ENCODE measurements at places on chromosomes 6 and 20.

DNA sequence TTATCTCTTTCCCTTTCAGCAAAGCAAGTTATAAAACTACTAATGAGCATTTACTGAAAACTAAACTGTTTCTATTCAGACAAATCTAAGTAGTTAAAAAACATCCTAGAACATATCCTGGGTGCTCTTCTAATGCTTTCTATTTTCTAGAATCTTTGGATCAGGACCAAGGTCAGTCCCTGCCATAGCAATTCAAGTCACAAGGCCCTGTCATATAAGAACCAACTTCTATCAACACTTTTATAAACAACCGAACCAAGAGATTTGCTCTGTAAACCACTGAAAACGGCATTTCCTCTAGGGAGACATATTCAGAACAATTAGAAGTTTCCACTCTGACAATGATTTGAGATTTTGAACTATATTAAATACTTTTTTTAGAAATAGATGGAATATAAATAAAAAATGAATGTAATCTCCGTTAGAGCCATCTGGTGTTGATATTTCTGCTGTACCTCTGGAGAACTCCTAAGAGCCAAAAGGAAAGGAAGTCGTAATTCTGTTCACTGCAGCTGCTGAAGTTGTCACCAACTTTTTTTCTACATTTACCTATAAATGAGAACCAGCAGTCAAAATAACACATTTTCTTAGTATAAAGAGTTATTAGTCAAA, 51.4 kb upstream of the LGSN start:
- DNase-seq = no peak

DNA sequence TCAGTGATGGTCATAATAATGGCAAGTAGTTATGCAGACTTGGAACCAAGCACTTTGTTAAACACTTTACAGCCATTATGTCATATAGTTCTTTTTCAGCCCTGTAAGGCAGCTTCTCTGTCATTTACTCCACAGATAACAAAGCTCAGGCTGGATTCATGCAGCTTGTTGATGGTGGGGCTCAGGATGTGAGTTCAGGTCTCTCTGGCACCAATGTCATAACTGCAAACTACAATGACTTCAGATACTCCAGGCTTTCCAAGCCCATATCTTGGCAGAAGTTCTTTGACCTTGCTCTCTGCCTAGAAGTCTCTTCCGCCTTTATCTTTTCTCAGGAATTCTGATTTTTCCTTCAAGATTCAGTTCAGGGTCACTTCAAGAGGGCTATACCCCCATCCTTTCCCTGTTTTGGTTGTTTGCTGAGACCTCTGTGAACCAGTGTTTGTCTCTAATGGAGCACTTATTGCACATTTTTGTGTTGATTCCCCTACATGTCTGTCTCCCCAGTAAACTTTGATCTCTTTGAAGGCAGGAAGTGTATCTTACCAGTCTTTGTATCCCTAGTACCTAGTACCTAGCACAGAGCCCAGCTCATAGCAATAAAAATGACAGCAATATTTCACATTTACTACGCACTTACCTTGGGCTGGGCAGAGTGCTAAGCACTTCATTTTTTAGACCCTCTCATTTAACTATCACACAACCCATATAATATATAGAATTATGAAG, 19.7 kb upstream of the EFHC1 start:
- DNase-seq = no peak

DNA sequence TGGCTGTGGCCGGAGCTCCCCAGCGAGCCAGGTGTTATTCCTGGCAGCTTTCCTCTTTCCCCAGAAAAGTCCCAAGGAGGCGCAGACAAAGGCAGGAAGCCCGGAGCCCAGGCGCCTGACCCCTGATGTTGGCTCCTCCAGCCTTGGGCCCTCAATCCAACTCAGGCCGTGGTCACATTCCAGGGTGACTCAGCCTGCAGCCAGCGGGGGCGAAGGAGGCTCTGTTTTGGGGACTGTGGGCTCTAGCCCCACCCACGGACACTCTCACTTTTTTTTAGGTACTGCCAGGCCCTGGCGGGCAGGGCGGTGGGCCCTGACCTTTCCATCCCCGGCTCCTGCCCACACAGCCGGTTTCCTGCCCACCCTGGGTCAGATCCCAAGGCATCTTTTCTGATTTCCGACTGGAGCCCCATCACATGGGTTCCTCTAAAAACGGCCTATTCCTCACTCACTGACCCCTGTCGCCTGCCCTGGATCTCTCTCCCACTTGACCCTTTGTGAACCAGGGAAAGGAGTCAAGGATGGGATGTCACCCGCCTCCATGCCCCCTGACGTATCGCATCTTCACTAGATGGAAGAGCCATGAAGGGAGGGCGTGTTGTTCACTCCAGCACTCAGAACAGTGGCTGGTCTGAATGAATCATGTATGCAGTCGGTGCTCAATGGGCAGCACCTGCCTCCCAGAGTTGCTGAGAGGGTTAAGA, 5.5 kb downstream of the PTGIS start:
- DNase-seq = no peak

- no peak for DNase-seq
Observed at GRCh38 chr6:7295916-7296315, 17.1 kb downstream of the SSR1 start.

GRCh38 chr6:144582939-144583613, 297.9 kb downstream of the UTRN start:
- no peak for DNase-seq
